ENCODE measurements at places on chromosomes 6 and 20.

DNA sequence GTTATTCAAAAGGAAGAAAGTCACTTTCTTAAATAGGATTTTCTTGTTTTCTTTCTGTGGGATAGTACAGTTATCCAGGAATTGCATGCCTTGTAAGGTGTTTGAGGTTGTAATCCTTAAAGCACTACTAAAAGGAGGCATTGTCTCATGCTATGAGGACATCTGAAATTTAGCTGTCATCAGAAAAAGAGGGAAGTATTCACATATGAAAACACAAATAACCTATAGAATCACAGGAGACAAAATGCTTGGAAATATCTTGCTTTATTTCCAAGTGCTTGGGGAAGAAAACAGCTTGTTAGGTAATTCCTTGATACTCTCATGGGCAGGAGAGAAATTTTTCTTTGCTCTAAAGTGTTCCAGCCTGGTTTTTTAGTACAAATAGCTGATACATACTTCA, 40.1 kb downstream of the HECA start:
- DNase-seq: no peak

GRCh38 chr6:62465206-62465605, 179.2 kb upstream of the KHDRBS2 start:
- DNase-seq: no peak

DNA sequence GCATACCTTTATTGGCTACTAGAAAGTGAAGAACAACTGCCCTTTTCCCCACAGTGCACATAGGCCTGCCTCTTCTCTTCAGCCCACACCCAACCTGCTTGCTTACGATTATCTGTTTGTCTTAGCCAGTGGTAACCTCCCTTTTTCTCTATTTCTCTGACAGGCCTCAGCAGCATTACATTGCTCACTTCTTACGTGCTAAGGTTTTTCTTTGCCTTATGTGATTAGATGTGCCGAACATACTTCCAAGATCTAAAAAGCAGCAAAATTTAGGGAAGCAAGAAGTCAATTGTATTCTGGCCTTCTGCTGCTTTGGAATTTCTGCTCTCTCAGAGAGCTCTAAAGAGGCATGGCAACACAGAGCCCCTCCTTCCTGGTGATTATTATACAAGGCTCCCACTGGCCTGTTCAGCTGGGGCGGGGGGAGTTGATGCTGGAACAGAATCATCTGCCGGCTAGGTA, 7.0 kb downstream of the B4GALT5 start:
- no peak for DNase-seq

DNA sequence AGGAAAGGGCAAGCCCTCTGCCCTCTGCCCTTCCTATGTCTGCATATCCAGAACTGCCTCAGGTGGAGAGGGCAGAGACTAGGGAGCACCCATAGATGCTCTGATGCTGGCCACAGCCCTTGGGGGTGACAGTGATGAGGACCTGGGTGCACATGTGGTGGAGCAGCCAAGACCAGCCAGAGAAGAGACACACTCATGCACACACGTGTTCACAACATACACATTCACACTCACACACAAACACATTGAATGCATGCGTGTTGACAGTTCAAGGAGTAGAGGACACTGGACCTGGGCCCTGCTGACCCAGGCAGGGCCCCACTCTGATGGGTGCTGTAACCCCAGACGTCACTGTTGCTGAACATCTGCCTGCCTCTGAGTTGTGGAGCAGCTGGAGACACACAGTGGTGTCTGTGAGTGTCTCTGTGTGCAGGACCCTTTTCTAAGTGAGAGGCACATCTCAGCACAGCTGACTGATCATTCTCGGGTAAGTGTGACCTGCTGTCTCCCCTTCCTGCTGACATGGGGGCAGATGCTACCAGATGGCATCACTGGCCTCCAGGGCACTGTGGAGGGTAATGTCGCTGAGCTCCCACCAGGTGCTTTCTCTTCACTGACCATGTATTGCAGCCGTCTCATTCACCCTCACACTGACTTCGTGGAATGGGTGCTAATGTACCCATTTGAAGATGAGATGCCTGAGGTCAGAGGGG, 30.1 kb upstream of the MAS1L start:
- DNase-seq: no peak

- DNase-seq: no peak
These were observed 239.5 kb downstream of the SLC24A3 start for GRCh38 chr20:19451923-19452295.

Measured in stimulated activated CD4-positive, alpha-beta T cell treated with anti-CD3 and anti-CD28 coated beads, TNF-alpha, amount 100 ng/mL, for 24 hours (primary cell).